D721Med (cell line): ENCODE measurements at places on chromosomes 6 and 20.

- DNase-seq = no peak
Measured at GRCh38 chr6:47026679-47027078, 15.5 kb downstream of the ADGRF1 start.

DNA sequence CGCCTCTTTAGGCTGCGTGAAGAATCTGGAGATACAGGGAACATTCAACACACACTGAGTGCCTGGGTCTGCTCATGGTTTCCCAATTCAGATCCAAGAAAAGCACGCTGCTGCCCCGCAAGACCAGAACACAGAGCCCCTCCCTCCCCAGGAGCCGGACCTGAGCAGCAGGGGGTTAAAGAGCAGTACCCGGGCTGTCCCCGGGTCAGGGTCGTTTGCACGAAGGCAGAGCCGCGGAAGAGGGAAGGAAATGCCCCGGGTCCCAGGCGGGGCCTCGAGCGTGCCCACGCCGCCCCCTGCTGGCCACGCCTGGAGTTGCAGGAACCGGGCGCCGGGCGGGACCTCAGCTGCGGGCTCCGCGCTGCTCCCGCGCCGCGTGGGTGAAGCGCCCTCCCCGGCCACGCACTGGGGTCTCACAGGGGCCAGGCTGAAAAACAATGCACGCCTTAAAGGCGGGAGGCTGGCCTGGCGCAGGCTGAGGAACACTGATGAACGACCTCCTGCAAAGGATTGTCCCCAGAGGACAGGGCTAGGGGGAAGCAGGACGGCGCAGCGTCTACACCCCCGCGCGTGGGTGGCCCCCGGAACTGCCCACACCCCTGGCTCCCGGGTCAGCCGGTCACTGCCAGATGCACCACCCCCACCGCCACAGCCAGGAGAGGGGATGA lies 48.9 kb downstream of the ANKRD60 start:
- DNase-seq = peak; percentile 39

DNA sequence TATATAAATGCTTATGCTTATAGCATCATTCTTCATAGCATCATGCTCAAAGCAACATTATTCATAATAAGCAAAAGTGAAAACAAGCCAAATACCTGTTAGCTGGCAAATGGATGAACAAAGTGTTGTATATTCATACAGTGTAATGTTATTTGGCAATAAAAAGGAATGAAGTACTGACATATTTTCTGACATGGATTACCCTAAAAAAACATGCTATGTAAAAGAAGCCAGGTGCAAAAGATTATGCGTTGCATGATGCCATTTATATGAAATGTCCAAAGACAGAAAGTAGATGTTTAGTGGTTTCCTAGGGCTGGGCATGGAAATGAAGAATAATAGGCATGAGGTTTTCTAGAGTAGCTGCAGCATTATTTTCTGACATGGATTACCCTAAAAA lies 77.1 kb downstream of the GFRA4 start:
- no peak for DNase-seq

DNA sequence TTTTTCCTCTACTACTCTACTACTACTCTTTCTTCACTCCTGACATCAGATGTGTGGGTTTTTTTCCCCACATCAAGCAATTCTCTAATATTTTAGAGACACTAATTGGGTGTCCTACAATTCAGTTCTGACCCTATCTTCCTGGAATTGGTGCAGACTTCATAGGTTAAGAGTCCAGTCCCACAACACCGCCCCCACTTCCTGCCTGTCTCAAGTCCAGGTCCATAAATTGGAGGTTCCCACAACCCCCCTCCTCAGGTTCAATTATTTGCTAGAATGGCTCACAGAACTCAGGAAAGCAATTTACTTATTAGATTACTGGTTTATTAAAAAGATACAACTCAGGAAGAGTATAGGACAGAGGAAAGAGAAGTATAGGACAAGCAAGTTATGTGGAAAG lies 25.7 kb upstream of the SLC2A12 start:
- no peak for DNase-seq

DNA sequence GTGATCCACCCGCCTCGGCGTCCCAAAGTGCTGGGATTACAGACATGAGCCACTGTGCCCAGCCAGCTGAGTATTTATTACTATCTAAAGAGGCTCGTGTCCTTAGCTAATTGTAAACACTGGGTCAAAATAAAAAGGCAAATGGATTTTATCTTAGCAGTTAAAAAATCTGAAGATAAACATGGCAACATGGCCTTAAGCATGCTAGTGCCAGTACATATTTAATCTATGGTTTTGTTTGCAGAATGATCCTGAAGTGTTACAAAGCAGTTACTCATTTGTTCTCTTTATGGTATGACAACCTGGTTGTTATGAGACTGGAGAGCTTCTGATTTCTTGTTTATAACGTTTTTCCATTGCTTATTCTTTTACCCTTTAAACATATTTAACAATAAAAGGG lies 3.9 kb upstream of the KIAA0408 start:
- no peak for DNase-seq
